Myocyte (in vitro differentiated cells): ENCODE measurements at places on chromosomes 2 and 18.

- peak; percentile 19 for DNase-seq
Measured at GRCh38 chr18:13217466-13217961, 1.0 kb upstream of the LDLRAD4 start.

DNA sequence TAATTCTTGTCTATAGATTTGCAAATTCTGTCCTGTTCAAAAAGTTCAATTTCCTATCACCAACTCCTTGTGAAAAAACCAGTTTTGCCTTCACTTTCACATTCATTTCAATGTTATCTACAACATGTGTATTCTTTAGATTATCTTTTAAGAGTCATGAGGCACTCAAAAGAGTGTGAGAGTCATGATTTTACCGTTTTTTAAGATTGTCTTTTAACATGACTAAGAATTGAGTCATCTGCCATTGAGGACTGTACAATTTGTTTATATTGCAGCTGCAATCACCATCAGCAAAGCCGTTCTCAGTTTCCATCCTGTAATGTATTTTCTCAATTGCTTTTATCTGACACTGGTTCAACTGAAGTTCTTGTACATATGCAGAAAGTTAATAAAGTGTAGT, 275.8 kb downstream of the LNPK start:
- no peak for DNase-seq

- no peak for DNase-seq
Measured at GRCh38 chr2:133389569-133389968, 178.7 kb downstream of the NCKAP5 start.

GRCh38 chr2:13413989-13414388, 697.3 kb downstream of the TRIB2 start:
- DNase-seq = no peak

DNA sequence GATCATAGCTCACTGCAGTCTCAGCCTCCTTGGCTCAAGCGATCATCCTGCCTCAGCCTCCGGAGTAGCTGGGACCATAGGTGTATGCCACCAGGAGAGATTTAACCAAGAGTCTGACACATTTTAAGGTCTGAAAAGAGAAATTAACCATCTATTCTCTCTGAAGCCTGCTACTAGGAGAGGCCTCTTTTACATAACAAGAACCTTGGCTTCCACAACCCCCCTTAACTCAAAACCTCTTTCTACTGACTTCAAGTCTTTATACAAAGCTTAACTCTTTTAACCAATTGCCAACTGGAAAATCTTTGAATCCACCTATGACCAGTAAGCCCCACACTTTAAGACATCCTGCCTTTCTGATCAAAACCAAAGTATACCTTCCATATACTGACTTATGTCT, 279.9 kb upstream of the CELF4 start:
- DNase-seq = no peak

DNA sequence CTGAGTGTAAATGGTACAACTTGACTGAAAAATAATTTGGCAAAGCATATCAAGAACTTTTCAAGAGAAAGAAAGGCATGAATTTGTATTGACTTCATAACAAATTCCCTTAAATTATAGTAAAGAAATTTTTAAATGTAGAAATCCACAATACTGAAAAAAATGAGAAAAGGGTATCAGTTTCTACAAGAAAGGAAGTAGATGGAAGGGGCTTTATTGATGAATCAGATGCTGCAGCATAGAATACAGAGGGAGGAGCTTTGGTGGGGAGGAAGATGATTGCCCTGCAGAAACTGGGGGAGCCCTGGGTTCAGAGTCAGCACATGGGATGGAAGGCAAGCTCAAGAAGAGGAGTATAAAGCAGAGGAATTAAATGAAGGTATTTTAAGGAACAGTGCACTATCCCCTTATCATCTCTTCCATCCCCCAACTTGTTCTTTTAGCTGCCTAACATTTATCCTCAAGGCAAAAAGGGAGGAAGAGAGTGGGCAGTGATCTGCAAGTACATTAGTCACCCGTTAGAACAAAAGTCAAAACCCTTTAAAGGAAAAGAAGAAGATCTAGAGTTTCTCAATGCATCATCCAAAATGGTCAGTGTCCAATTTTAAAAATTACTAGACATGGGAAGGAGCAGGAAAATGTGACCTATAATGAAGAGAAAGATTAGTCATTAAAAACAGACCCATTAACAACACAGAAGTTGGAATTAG, 77.7 kb downstream of the KCTD18 start:
- no peak for DNase-seq
